Right cardiac atrium (tissue), 5 donors: ENCODE measurements at places on chromosomes 2 and 18. TPM values are rescaled to one million over a fixed set of nuclear protein-coding genes. Genes with fewer than 3 reads are reported as not detected.

The TNS1 gene
- 559 TPM for total RNA-seq

The ANO7 gene
- total RNA-seq: 2.1 TPM

The TMEM17 gene
- total RNA-seq: 1.5 TPM

The RBKS gene
- total RNA-seq: 2.5 TPM

GRCh38 chr2:72827966-72828646, 2.3 kb upstream of the EXOC6B start:
- no peak for DNase-seq

DNA sequence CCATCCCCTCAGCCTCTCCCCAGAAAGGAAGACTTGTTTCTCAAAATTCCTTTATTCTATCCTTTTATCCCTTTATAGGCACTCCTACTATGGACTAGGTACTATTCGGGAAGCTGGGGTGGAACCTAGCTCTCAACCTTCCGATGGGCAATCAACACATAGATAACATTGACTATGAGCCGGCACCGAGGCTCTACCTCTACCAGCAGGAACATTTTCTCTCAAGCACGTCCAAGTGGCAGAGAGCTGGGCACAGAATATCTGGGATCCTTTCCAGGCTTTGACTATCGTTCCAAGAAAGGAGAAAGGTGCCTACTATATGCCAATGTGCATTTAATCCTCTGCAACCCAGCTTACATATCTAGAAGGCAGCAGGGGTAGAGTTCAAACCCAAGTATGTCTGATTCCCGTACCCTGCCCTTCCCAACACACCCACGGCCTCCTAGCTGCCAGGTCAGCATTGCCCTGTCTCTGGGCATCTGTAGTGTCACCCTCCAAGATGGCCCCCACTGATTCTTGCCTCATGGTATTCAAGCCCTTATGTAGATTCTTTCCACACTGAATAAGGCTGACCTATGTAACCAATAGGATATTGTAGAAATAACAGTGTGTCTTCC, 28.3 kb downstream of the TNS1 start:
- DNase-seq: no peak

DNA sequence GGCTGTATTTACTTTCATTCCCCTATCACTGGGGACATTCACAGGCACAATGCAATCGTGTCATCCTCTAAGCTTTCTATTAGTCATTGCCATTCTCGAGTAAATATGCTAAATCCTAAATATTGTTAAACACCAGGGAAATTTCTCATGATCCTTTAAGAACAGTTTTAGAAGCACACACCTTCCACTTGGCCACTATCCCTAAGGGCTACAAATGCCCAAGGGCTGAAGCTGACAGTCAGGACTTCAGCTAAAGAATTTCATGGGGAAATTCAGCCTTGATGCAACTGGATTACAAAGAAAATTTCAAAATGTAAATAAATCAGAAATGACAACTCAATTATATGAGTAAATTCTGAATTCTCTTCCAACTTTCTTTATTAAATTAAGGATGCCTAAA, 163.1 kb upstream of the PID1 start:
- DNase-seq: no peak

- no peak for DNase-seq
Measured at GRCh38 chr2:95374451-95374920, 28.0 kb upstream of the FAHD2A start.

- DNase-seq: no peak
Measured at GRCh38 chr2:160428405-160428763, 65.2 kb downstream of the RBMS1 start.

DNA sequence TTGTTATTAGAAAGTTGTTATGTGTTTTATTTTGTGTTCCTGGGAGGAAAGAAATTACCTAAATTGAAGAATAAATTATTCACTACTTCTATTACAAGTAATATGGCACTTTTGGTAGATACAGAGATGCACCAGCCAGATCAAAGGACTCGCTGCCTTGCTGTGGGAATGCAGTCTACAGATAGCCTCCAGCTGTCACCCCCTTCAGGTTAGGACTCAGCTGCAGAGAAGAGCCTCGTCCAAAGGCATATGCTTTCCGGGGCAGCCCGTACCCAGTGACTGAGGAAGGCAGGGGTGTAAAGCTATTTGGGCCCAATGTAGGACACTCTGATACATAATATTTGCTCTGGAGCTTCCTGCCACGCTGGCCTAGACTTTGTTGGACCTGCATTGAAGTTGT, 90.2 kb downstream of the CCDC148 start:
- DNase-seq: no peak

DNA sequence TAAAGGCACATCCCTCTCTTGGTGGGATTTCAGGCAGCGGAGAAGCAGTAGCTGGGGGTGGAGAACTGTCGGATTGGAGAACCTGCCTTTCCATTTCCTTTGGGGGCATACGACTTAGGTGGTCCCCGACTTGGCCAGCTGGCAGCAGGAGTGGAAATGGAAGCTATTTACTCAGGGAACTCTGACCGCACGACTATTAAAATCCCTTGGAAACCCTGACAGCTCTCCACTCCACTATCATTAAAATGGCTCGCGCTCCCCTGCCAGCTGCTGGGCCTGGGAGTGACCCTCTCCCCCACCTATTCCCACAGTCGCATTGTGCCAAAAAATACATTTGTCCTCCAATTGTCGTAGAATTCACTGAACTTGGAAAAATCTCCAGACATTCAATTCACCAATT, 77.7 kb upstream of the APCDD1 start:
- DNase-seq: peak; percentile 83

GRCh38 chr2:180907731-180908130, 72.7 kb upstream of the UBE2E3 start:
- DNase-seq: no peak

DNA sequence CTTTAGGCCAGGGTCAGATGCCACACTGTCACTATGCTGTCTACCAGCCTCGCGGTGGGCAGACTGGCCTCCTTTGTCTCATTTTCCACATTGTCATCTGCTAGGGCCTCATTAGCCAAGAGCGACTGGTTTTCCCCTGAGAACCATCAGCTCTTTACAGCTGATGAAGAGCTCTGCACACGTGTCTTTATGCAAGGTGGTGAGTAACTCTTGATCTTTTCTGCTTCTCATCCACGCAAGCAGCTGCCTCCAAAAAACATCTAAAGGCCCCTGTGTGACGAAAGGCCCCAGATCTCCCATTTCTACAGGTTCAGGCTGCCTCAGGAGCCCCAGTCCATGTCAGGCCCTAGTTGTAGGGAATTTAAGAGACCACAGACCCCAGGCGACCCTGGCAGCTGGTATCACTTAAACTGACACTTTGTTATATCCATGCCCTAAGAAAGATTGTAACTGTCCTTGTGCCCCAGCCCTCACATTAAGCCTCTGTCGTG, 52.9 kb downstream of the DPYSL5 start:
- DNase-seq: no peak
